Activated T-helper 1 cell treated with anti-CD3 and anti-CD28 coated beads, Interleukin-12 subunit alpha, Interleukin-12 subunit beta, Interleukin-2, Interleukin-4 antibody, amounts not matched to agents 30 ng/mL and 10 ng/mL and 1 ng/mL, durations not matched to agents 14 hours and 24 hours and 36 hours (primary cell): ENCODE measurements at places on chromosomes 12 and 14. TPM values are rescaled to one million over a fixed set of nuclear protein-coding genes. Genes with fewer than 3 reads are reported as not detected.

BMAL2 gene
- total RNA-seq, result 57.2 and 58.0 TPM in 2 replicates

HOXC4 gene
- total RNA-seq, result not detected in 2 replicates

KRT8 gene
- total RNA-seq, result 0.23 TPM in 1 of 2 replicates, not detected in the other

PDZRN4 gene
- not detected in 2 replicates for total RNA-seq
